ENCODE measurements at places on chromosomes 4 and X.

- DNase-seq: no peak
These were observed 3.1 kb downstream of the TADA2B start for GRCh38 chr4:7045961-7046921.

- no peak for DNase-seq
These were observed 280.3 kb upstream of the UGT8 start for GRCh38 chr4:114318309-114318708.

DNA sequence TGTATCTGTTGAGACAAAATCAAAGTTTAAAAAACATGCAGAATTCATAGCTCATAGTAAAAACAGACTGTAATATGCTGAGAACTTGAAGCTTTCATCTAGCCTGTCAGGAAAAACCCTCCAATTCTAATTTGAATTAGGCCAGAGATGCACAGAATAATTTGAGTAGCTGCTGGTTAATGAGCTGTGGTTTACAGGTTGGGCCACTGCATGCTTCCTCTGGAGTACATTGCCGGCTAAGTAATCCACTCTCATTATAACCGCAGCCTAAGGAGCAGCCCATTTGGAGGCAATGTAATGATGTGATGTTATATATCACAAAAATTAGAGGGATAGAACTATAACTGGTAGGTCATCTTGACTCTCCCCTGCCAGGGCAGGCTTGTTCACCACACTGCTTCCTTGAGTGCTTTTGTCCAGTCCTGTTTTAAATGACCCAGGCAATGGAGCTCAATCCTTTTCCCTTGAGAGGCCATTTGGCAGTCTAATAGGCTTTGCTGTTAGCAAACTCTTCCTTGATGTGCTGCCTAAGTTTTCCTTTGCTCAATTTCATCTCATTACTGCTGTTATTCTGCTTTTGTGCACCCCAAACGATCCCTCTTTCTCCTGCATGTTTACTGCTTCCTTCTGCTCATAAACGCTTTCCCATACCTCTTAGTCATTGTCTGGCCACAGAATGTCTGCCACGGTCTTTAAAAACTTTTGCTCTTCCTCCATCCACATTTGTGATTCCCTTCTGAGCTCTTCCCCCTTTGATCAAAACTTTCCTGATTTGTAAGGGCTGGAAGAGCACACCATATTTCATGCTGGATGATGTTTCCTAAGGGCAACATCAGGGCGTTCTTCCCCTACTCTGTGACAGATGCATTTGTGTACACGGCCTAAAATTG lies 230.9 kb downstream of the C4orf33 start:
- DNase-seq: no peak

- no peak for DNase-seq
These were observed 226.3 kb downstream of the RCHY1 start for GRCh38 chr4:75287738-75288517.

- DNase-seq: no peak
These were observed 7.5 kb downstream of the HCFC1 start for GRCh38 chrX:153964105-153964504.

- no peak for DNase-seq
These were observed 6.8 kb upstream of the S100G start for GRCh38 chrX:16643176-16643575.

DNA sequence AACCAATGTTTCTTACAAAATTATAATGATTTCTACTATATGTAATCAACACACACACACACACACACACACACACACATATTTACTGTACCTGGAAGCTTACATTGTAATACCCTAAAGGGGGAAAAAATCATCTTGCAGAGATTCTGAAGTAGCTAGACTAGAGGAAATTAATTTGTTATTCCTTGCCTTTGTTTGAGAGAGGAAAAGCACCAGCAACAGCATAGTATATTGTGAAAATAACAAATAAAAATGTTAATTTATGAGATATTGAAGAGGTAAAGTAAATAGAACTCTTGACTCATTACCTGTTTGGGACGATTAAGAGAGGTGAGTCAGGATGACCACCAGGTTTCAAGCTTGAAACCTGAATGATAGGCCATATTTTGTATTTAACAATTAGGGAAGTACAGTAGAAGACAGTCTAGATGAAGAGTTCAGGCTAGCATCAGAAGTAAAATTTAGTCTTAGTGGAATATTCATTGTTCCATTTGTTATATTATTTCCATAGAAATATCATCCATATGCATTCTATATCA lies 873.4 kb upstream of the PCDH10 start:
- no peak for DNase-seq

DNA sequence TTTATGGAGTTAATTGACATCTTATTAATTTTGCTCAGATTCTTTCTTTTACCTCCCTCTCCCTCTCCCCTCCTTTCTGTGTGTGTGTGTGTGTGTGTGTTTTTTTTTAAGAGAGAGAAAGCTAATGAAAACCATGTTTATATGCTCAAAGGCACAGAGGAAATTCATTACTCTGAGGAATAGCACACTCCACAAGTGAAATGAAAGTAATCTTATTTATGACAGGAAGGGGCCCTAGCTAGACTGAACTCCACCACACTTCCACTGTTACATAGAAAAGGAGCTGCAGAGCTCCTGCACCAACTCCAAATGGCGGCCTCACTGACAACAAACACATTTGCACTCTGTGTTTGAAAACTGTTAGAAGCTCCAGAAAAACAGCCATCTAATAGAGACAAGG lies 150.6 kb downstream of the RASL11B start:
- no peak for DNase-seq

- no peak for DNase-seq
These were observed 387.6 kb upstream of the ZFP42 start for GRCh38 chr4:187608001-187608421.

- DNase-seq: no peak
These were observed at the start of gene GBA3 for GRCh38 chr4:22692736-22693135. Gene GBA3 (plus strand): TSS chr4:22692937.

GRCh38 chrX:126580877-126581276 lies 28.3 kb upstream of the DCAF12L1 start:
- no peak for DNase-seq

- no peak for DNase-seq
These were observed 88.7 kb downstream of the DCTD start for GRCh38 chr4:182828360-182829025.

DNA sequence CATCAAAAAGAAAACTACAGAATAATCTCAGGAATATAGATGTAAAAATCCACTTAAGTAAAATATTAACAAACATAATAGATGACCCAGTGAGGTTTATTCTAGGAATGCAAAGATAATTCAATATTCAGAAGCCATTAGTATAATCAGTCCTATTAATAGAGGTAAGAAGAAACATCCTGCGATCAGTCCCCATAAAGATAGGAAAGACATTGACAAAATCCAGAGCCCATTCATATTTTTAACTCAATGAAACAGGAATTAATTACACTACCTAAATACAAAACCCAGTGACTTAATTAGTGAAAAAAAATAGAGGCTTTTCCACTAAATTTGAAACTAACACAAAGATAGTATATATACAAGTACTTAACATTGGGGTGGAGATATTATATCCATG lies 321.4 kb upstream of the INTU start:
- DNase-seq: no peak

GRCh38 chr4:1790005-1790404 lies 3.1 kb upstream of the FGFR3 start:
- no peak for DNase-seq

DNA sequence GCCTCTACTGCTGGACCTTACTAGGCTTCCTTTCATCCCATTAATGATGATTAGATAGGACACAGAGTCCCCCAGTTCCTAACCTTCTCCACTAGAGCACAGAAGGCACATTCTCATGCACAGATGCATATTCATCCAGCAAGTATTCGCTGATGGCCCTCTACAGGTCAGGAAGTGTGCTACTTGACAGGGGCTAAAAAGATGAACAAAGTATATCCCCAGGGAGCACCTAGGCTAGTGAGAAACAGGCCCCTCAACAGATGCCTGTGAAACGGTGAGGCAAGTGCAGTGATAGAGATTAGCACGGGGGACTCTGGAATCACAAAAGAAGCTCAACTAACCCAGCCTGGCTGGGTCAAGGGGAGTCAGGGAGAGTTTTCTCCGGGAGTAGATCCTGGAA lies 95.8 kb downstream of the MGST2 start:
- DNase-seq: no peak

- DNase-seq: no peak
These were observed 200.2 kb downstream of the HS3ST1 start for GRCh38 chr4:11228530-11228929.

DNA sequence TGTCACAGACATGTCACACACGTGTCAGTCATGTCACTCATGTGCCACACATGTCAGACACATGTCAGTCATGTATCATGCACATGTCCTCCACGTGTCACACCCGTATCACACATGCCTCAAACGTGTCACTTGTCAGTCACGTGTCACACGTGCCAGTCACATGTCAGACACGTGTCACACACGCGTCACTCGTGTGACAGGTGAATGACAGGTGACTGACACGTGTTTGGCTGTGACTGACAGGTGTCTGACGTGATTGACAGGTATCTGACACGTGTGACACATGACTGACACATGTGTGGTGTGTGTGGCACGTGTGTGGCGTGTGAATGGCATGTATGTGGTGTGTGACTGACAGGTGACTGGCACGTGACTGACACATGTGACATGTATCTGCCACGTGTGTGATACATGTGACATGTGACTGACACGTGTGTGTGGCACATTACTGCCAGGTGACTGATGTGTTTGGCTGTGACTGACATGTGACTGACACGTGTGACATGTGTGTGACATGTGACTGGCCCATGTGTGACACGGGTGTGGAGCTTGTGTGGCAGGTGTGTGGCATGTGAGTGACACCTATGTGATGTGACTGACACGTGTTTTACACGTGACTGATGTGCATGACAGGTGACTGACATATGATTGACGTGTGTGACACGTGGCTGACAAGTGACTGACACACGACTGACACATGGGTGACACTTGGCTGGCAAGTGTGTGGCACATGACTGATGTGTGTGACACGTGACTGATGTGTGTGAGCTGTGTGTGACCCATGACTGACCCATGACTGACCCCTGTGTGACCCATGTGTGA lies 90.7 kb upstream of the GPC3 start:
- DNase-seq: no peak

GRCh38 chrX:119729408-119730201 lies 28.8 kb upstream of the SOWAHD start:
- DNase-seq: peak; percentile 45

DNA sequence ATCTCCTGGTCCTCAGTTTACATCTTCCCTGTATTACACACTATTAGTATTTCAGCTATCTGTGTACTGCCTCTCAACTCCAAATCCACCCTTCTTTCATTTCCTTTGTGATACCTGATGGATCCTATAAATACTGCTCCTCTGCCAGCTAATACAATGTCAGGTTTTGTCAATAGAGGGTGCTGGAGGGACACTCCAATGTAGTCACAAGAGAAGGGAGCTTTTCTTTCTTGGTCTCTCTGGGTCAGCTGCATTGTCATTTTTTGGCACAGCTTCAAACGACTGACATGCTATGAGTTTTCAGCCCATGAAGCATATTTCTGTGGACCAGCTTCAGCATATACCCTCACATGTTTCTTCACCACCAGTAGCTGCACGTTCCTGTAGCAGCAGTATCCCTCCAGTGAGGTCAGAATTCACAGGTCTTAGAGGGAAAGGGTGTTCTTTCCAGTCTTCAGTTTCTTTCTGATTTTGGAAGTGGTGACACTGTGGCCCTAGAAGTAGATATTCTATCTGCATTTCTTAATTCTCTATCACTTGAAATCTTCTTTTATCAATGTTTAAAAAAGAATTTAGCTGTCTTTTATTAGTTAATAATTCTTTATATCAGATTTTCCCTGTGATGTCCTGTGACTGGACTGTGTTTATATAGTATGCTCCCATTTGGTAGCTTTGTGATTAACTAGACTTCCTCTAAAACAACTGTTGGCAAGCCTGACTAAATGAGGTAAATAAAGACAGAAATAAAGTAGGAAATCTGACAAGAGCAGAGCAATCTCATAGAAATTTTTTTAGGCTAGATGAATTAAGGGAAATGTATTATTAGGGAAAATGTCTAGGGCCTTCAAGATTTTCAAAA lies 60.6 kb downstream of the GABRA2 start:
- no peak for DNase-seq

DNA sequence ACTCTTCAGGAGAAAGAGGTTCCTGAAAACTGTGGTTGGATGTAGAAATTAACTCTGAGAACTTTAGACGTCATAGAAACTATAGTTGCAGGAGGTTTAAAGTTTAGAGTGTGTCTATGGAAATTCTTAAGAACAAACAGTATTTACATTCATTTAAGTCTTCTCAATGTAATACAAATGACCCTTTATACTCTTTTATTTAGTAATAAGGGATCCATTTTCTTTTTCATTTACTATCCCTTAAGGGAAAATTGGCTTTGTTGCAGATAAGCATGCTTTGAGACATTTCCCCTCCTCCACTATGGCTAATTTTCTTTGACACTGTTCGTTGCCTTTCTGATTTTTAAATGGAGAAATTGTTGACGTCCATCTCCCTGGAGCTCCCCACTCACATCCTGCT lies 96.4 kb downstream of the POLA1 start:
- DNase-seq: no peak

- DNase-seq: no peak
These were observed 227.0 kb upstream of the RASGEF1B start for GRCh38 chr4:81698538-81699296.

- DNase-seq: no peak
These were observed 540.1 kb upstream of the FAM241A start for GRCh38 chr4:111605111-111605510.

GRCh38 chrX:118495958-118496762 lies 545 bp downstream of the DOCK11 start:
- peak; percentile 52 for DNase-seq

- DNase-seq: peak; percentile 48
These were observed 4.6 kb downstream of the MAGIX start for GRCh38 chrX:49166914-49167739.

DNA sequence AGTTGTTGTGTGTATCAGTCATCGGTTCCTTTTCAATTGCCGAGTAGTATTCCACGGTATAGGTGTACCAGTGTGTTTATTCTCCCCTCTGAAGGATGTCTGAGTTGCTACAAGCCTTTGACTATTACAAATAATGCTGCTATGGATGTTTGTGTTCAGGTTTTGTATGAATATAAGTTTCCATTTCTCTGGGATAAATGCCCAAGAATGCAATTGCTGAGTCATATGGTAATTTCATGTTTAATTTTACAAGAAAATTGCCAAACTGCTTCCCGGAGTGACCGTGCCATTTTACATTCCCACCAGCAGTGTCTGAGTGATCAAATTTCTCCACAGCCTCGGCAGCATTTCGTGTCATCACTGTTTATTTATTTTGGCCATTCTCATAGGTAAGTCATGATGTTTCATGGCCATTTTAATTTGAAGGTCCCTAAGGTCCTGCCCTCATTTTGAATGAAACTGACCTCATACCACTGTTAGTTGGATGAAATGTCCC lies 73.9 kb downstream of the IRF2 start:
- no peak for DNase-seq

DNA sequence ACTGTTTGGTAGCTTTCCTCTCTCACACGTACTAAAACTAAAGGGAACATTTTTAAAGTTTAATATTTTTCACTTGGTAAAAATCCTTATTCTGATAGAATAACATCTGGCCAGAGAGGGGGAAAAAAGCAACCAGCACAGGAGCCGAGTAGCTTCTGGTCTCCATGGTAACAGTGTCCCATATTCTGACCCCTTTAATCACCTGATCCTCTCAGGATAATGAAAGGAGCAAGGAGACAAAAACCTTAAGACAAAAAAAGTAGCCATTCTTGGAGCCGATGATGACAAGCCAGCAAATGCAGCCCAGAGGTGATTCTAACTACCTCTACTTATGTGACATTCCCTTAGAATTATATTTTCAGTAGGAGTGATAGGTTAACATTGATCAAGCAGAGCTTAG lies 126.6 kb downstream of the SLC39A8 start:
- DNase-seq: no peak

- DNase-seq: no peak
These were observed 25.3 kb downstream of the SLAIN2 start for GRCh38 chr4:48366611-48367010.

- DNase-seq: no peak
These were observed 15.8 kb upstream of the SRD5A3 start for GRCh38 chr4:55330241-55330640.

Measured in stimulated activated CD4-positive, alpha-beta T cell treated with anti-CD3 and anti-CD28 coated beads, Interleukin-4, amount 100 ng/mL, for 4 hours (primary cell).